ENCODE measurements at places on chromosomes 2 and 18.

DNA sequence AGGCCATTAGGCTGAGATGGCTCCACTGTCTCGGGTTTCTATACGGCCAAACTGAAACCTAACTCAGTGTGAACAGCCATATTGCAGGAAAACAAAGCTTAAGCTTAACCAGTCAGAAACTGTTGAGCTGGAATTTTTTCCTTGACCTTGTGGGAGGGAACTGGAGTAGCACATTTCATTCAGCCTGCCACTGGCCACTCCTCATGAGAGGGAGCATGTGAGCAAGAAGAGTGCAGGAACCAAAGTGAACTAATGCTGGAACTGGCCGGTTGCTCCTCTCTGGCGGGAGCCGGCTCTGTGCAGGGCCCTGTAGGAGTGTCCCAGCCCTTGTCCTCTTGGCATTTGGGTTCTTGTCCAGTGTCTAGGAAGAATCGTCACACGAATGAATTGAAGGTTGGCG is 5.9 kb upstream of the POLE4 start:
- DNase-seq = no peak

GRCh38 chr2:196995757-196996314 is 69.3 kb upstream of the PGAP1 start:
- no peak for DNase-seq

DNA sequence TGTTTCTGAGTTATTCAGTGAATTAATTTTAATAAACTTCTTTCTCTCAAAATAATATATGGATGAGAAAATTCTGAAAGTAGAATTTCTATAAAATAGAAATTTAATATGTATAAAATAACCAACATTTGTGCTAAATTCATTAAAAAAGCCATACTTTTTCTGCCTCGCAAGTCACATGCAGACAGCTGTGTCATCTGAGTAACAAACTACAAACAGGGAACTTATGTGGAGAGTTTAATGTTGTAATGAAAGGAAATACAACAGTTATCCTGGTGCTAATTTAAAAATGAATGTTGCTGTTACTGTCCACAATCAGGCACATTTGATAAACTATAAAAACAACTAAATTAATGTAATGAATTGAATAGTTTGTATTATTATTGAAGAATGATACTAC is 22.2 kb downstream of the RMDN2 start:
- no peak for DNase-seq

- DNase-seq = no peak
These were observed 24.2 kb downstream of the PRPF40A start for GRCh38 chr2:152693033-152693432.

GRCh38 chr2:133765658-133766057 is 197.4 kb upstream of the NCKAP5 start:
- no peak for DNase-seq

DNA sequence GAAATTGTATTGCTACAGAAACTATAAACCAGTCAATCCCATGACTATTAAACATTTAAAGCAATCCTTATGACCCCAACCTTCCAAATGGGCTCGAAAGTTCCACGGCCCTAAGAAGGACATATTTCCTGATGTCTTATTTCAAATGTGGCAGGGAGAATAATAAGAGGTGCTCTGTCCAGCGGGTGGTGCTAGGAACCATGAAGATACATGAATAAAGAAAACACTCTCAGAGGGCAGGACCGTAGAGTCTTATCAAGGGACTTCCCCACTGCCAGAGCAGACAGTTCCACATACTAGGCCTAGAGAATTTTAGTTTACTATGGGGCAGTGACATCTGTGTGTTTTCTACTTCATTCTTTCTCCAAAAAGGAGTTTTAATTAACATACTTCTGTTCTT is 187.1 kb upstream of the PIK3C3 start:
- no peak for DNase-seq

DNA sequence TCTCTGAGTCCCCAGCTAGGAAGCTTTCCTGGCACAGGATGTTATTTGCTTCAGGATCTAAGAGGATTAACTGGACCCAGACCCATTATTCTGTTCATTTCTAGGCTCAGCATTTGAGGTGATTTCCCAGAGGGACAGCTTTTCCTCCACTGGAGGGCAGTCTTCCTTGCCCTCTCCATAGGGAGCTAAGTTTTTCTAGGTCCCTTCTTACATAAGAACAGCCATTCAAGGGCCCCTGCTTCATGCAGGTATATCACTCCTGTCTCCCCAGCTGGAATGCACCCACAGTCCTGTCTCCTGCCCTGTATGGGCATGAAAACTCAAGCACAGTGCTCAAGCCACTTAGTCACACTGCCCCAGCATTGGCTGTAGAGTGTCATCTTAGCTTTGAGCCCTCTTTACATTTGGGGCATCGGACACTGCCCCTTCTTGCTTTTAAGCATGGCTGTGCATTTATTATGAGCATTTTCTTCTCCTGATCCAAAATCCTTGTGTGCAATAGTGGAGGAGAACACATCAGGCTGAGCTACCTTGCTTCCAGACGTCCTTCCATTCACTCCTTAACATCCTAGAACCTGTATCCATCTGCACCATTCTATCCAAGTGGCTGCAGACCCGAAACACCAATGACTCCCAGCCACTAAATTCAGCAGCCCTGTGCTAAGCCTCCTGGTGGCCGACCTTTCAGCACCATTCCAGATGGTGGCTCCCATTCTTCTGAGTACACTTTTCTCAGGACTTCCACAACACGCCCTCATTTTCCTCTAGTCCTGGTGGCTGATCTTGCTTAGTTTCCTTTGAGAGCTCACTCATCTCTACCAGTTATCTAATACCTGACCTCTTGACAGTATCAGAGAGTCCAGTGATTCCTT is 80.0 kb downstream of the COPS8 start:
- no peak for DNase-seq

- DNase-seq = no peak
These were observed 314.4 kb upstream of the CDH7 start for GRCh38 chr18:65436430-65436829.

- DNase-seq = no peak
These were observed 2.4 kb upstream of the GPC1 start for GRCh38 chr2:240432820-240433801.

DNA sequence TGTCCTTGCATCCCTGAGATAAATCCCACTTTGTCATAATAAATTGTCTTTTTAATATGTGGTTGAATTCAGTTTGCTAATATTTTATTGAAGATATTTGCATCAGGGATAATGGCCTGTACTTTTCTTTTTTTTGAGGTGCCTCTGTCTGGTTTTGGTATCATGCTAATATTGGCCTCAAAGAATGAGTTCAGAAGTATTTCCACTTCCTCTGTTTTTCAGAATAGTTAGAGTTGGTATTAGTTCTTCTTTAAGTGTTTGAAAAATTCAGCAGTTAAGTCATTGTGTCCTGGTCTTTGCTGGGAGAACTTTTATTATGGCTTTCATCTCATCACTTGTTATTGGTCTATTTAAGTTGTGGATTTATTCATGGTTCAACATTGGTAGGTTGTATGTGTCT is 464.1 kb upstream of the CRIM1 start:
- DNase-seq = no peak

- DNase-seq = no peak
These were observed 108.5 kb upstream of the COL5A2 start for GRCh38 chr2:189287982-189288521.

DNA sequence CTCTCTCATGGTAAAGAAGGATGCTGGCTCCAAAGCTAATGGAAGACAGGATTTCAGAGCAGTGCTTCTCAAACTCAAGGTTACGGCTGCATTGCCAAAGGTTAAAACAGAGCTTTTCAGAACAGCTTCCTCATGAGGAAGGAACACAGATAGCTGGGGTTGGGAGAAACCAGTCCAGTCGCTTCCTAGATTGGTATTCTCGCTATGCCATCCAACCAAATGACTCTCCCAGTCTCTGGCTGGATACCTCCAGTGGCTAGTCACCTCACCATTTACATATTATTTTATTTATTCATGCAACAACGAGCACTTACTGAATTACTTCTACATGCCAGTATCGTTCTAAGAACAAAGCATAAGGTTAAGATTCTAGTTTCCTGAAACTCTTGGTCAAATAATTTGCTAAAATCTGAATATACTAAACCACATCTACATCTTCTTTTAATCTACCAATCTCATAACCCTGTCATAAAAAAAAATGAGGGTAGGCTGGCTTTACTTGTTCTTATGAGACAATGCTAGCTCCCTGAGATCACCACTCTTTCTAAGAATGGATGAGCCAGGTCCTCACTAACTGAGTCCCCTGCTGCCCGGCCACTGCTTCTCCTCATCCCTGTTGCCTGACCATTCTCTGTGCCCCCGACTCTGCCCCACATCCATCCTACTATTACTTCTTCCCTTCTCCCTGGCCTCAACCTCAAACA is 20.4 kb downstream of the KDSR start:
- no peak for DNase-seq

DNA sequence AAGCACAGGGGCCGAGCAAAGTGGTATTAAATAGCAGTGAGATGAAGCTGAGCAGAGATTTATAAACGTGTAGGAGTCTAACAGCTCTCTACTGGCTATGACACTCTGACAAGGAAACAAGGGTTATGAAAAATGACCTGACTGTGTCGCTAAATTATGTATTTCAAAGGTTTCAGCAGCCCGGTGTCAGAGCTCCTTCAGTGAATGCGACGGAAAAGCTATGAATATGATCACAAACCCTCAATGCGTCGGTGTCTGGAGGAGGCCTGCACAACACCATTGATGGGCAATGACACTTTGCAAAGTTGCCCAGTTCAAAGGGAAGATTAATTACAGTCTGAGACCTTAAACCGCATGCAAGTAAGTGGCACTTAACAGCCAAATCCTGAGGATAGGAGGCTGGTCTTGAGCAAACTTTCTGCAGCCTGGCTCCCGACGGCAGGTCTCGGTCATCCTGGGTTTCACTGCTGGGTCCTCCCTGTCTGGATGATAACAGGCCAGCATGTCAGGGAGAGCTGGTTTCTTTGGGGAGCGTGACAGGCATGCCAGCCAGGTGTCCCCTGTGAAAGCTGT is 615.1 kb upstream of the SALL3 start:
- DNase-seq = no peak

DNA sequence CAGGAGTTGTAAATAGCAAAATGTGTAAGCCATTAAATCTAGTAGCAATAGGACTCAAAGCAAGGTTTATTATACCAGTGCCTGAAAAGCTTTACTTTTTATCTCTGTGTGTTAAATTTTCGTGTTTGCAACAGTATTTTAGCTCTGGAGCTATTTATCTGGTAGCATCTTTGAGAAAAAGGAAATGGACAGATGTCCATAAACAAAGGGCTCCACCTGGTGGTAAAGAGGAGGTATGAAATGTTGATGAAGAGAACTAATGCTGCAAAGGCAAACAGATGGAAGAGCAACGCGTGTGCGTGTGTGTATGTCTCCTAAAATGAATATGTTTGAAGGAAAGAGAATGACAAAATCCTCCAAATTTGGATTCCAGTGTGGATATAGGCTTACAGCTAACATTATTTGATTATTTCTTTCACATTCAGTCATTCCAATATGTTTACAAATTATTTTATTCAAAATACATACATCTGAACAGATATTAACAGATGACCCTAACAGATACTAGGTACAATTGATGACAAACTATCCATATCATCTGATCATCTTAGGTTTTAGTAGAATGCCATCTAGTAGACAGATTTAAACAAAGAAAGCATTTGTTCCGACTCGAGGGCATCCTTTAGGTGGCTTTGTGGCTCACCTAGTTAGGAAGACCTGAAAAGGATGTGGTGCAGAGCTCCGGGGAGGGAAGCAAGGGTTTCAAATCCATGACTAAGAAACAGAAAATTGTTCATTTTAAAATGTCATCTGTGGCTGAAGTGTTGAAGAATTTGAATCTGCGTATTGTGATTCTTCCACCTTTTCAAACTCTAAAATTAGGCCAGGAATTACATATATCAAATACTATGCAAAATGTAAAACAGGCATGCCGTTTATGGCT is 383.3 kb downstream of the MTX2 start:
- DNase-seq = no peak

DNA sequence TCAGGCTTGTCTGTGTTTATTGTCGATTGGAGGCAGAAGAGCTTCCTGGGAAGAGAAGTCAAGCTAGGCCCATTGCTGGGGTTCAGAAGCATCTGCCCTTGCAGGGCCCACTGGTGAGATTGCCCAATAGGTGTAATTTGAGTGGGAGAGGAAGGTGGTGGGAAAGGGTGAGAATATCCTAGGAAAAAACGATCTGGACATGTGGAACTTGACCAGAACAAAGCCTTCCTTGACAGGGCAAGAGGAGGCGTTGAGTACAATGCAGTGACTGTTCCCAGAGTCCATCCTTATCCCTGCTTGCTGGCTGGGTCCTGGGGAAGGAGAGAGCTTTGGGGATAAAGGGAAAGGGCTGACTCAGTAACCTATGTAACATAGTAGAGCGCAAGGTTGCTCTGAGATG is 27.1 kb downstream of the NABP1 start:
- no peak for DNase-seq

GRCh38 chr2:182435754-182436153 is 8.9 kb upstream of the PDE1A start:
- DNase-seq = no peak

DNA sequence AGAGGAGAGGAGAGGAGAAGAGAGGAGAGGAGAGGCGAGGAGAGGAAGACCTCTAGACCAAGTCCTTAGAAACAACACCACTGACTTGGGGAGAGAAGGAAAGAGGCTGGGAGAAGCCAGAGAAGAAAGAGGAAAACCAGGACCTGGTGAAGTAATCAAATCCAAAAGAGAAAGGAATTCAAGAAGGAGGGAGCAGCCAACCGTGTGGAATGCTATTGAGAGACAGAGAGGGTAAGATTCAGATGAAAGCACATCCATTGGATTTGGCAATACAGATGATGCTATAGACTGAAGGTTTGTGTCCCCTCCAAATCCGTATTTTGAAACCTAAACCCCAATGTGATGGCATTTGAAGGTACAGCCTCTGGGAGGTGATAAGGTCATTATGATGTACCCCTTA is 50.7 kb downstream of the GALNT14 start:
- no peak for DNase-seq

GRCh38 chr18:56516789-56517188 is 121.6 kb downstream of the TXNL1 start:
- DNase-seq = no peak

DNA sequence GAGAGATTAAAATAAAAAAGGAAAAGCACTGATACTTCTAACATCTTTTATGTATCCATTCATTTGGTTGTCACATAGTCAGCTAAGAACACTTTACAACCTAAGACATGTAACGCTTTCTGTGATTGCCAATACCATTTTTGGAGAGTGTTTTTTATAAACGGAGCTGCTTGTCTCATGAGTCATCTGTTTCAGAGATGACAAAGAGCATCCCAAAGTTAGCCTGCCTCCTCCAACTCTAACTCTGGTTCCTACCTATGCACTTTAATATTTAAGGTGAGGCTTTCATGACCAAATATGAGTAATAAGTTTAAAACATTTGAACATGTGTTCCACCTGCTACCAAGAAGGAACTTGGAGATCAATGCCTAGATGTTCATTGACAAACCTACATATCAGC is 260.1 kb upstream of the SMIM21 start:
- no peak for DNase-seq

- DNase-seq = no peak
These were observed 189.9 kb downstream of the INO80D start for GRCh38 chr2:205895981-205896655.
